Stimulated activated CD4-positive, alpha-beta T cell treated with anti-CD3 and anti-CD28 coated beads, Interleukin-2, amount 100 ng/mL, for 4 hours (primary cell): ENCODE measurements at places on chromosomes 5 and 9.

DNA sequence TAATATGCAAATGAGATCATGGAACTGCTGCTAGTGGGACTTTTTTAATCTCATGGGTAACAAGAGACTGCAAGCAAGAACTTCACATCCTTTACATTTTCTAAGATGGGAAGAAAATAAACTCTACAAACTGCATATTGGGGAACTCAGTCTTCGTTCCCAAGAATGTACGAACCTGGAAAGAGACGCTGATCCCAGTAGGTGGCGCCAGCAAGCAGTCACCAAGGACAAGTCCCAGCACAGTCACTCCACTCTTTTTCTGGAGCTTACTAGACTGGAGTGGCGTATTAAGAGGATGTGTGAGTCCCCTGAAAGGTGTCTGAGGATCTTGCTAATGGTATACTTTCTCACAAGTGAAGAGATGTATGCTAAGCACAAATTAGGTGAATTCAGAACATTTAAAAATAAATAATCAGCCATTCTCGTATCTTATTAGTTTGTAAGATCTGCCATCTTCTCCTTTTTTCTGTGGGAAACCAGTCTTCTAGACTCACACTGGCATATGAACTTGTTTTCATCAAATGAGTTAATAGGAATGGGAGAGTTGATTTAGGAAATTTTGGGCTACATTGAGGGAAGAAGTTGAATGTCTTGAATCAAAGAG, 16.0 kb upstream of the PUM3 start:
- DNase-seq, result no peak

GRCh38 chr9:18829873-18830272, 203.1 kb downstream of the SAXO1 start:
- DNase-seq, result no peak

- no peak for DNase-seq
Observed at GRCh38 chr5:102666164-102666946, 88.8 kb upstream of the PAM start.

- DNase-seq, result no peak
Observed at GRCh38 chr9:123999661-124000060, 11.9 kb upstream of the LHX2 start.

DNA sequence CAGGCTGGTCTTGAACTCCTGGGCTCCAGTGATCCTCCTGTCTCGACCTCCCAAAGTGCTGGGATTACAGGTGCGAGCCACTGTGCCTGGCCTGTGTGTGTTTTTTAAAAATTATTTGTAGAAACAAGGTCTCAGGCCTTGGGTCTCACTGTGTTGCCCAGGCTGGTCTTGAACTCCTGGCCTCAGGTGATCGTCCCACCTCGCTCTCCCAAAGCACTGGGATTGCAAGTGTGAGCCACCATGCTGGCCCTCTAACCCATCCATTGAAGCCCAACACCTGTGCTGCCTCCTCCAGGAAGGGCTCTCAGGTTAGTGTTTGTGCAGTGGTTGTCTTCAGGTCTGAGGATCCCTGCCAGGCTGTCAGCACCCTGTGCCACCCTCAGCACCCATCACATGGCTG, 56.6 kb downstream of the CXXC5 start:
- DNase-seq, result no peak
